Activated naive CD4-positive, alpha-beta T cell treated with anti-CD3 and anti-CD28 coated beads for 36 hours (primary cell): ENCODE measurements at places on chromosomes 5 and 9.

DNA sequence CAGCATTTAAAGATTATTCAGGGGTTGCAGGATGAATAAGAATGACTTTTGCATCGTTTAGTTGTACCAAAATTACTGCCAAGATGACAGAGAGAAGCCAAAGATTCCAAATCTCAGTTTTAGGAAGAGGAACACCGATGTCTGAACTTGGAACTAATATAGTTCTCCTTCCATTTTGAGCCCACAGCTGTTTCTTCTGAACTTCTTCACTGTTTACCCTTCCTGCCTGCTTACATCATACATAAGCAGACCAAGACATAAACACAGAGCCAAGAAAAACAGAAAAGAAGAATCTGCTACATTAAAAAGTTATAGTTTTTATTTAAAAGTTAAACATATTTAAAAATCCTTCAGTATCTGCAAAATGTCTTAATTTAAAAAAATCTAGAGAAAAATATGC, 146.9 kb upstream of the RAPGEF1 start:
- H3K36me3 ChIP-seq: peaks cover under 1% of the 10 kb centered on the region
- no peaks in the 10 kb centered on the region for H3K4me1 ChIP-seq
- H3K4me3 ChIP-seq: no peak overlapping the region

DNA sequence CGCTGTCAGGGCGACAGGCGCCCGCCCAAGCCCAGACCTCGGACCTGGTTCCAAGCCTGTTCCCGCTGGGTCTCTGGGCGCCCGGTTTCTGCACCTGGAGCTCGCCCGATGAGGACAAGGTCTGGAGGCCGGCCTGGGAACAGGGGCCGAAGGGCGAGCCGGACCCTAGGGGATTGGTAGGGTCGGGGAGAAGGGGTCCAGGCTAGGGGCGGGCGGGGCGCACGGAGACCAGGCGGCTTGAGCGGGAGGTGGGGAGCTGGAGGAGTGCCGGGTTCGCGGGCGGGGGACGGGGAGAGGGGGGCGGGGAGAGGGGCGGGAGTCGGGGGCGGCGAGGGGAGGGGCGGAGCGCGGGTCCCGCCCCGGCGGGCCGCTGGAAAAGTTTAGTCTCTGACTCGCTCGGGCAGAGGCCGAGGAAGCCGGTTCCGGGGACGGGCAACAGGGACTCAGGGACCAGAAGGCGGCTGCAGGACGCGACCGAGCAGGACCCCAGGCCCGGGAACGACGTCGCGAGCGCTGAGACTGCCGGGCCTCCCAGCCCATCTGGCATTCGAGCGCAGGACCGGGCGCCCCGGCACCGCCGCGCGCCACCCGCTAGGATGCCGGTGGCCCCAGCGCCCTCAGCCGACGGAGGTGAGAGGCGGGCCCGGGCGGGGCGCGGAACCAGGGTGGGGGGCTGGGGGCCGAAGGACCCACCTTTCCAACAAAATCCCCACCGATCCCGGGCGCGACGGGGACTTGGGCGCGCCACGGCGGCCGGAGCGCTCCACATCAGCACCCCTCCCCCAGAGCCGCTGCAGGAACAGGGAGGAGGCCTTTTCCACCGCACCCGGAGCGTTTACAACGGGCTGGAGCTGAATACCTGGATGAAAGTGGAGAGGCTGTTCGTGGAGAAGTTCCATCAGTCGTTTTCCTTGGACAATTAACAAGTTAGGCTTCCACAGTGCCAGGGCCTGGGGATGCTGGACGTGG, at the start of gene S1PR3:
Gene S1PR3, plus strand, starts transcription at position 403 of the 969 bp plus-strand sequence. CDS start 9,733 bp downstream, outside the sequence.
- DNase-seq: peak; percentile 45
- H3K27ac ChIP-seq: no peak within 1 kb of the TSS
- H3K36me3 ChIP-seq: no peaks in the 10 kb centered on the region
- H3K4me3 ChIP-seq: peak within 1 kb of the TSS; percentile 67

DNA sequence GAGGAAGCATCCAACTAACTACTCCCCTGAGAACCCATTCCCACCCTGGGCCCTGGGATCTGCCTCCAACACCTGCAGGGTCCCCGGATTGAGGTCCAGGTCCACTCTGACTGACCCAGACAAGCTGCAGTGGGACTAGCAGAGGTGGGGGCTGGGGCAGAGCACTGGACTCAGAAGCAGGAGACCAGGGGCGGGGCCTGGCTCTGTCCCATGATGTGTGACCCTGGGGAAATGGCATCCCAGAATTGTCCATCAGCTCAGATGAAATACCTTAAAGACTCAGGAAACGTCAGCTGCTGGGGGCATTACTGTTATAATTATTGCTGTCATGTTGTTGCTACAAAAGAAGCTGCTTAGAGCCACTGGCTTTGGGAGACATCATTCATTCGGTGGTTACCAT, 202.4 kb downstream of the C9orf50 start:
- DNase-seq: no peak
- H3K27ac ChIP-seq: no peak overlapping the region
- H3K27me3 ChIP-seq: no peaks in the 10 kb centered on the region
- peaks cover 11% of the 10 kb centered on the region for H3K4me1 ChIP-seq
- no peaks in the 10 kb centered on the region for H3K36me3 ChIP-seq

GRCh38 chr5:159913048-159913447, 3.2 kb upstream of the ADRA1B start:
- H3K36me3 ChIP-seq: no peaks in the 10 kb centered on the region
- peaks cover 6% of the 10 kb centered on the region for H3K4me1 ChIP-seq
- no peak overlapping the region for H3K27ac ChIP-seq
- DNase-seq: no peak

DNA sequence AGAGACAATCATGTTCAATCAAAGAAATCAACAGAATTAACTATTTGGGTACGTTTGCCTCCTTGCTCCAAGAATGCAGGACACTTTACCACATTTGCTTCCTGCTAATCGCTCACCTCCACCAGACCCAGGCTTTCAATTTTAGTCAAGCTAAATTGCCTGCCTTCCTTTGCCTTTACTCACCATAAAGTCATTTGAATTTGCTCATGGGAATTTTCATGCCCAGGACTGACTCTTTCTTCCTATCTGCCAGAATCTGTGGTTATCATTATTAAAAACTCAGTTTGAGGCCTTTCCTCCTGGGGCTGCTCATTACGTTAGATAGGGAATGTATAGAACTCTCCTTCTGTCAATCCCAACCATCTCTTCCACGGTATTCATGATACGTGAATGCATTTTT, 1935.3 kb upstream of the WWC1 start:
- H3K27me3 ChIP-seq: no peaks in the 10 kb centered on the region
- H3K4me3 ChIP-seq: no peak overlapping the region
- no peaks in the 10 kb centered on the region for H3K4me1 ChIP-seq
- H3K36me3 ChIP-seq: no peaks in the 10 kb centered on the region
- DNase-seq: no peak

DNA sequence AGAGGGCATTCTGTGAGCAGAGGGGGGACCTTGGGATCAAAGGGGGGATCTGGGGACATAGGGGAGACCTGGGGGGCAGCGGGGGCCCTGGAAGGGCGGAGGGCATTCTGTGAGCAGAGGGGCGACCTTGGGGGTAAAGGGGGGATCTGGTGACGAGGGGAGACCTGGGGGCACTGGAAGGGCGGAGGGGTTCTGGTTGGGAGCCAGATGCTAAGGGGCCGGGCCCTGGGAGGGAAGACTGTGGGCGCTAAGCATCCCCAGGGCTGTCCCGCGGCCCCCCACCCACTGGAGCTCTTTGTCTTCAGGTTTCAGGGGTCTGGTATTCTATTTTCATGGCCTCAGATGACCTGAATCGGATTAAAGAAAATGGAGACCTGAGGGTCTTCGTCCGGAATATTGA, 748 bp downstream of the LCN9 start:
- no peak overlapping the region for H3K4me3 ChIP-seq
- H3K4me1 ChIP-seq: no peaks in the 10 kb centered on the region
- no peak overlapping the region for H3K27ac ChIP-seq
- no peak for DNase-seq
- H3K36me3 ChIP-seq: no peaks in the 10 kb centered on the region
- H3K27me3 ChIP-seq: peaks cover 2% of the 10 kb centered on the region

DNA sequence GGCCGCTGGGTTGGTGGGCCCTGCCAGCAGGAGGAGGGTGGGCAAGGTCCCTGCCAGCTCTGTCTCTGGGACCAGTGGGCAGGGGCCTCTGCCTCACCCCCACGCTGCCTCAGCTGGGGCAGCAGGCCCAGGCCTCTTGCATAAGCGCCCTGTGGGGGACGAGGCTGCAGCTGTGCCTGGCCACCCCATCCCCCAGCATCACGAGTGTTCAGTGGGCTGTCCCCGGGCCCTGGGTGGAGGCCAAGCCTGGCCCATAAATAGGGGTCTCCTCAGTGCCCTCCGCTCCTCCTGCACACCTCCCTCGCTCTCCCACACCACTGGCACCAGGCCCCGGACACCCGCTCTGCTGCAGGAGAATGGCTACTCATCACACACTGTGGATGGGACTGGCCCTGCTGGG, at the start of gene PTGDS:
Gene PTGDS, plus strand, starts transcription at position 282 of the 400 bp plus-strand sequence. Its CDS starts 75 bp downstream, at position 357.
- DNase-seq: no peak
- no peak within 1 kb of the TSS for H3K27ac ChIP-seq
- peaks cover 3% of the 10 kb centered on the region for H3K27me3 ChIP-seq
- peaks cover 14% of the 10 kb centered on the region for H3K4me1 ChIP-seq

GRCh38 chr5:120151825-120152224, 312.3 kb upstream of the PRR16 start:
- no peak overlapping the region for H3K4me3 ChIP-seq
- no peaks in the 10 kb centered on the region for H3K4me1 ChIP-seq

DNA sequence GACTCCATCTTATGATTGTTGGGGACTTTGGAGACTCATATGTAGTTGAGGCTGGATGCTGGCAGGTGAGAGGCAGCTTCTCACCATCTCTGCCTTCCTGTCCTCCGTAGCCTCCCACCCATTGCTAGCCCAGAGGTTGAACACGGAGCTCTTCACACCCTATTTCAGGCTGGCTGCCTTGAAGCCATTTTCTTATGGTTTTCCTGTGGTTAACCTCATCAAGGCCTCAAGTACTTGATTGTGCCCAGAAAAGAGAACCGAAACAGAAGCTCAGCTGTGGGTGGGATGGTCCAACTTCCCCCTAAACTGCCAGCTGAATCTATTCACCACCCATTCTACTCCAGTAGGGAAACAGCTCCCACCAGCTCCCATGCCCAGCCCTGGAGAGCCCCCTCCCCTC, 102.9 kb downstream of the LIFR start:
- H3K4me1 ChIP-seq: peaks cover 24% of the 10 kb centered on the region
- H3K4me3 ChIP-seq: no peak overlapping the region
- peak; percentile 48 for DNase-seq
- H3K27ac ChIP-seq: no peak overlapping the region

DNA sequence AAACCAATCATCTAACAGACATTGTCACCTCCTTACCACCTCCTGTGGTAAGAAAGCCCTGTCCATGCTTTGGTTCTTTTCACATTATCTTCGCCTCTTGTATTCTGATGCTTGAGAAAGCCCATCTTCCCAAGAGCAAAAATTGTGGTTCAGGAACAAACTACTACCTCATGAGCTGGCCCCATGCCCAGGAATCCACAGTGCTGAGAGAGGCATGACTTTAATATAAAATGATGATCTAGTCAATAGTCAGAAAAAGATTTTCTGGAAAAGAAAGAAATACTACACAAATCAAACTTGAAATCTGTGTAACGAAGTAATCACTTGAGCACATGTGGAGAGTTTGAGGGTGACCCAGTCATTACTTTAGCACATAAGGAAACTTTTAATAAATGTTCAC, 94.7 kb downstream of the FGF10 start:
- H3K27me3 ChIP-seq: no peaks in the 10 kb centered on the region
- H3K4me3 ChIP-seq: no peak overlapping the region
